ENCODE measurements at places on chromosomes 3 and 15.

DNA sequence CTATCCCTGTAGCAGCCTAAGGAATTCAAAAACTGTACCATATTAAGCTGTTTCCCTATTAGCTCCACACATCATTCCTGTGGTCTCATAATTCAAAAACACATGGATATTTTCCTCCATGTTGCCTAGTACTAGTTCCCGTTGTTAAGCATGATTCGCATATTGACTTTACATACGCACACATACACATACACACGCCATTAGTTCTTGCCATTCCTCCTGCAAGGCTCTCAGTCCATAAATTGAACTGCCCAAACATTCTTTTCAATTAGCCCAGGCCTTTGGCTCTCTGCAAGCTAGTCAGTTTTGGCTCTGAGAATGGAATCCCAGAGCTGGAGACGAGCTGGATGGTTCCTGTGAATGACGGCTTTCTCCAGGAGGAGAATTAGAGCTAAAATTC, 57.2 kb upstream of the RAD18 start:
- DNase-seq = no peak

GRCh38 chr3:168371846-168372245, 276.1 kb upstream of the GOLIM4 start:
- no peak for DNase-seq

- no peak for DNase-seq
These were observed 1.5 kb downstream of the ZNF639 start for GRCh38 chr3:179324270-179324754.

GRCh38 chr3:112671930-112672715, 31.2 kb upstream of the CCDC80 start:
- DNase-seq = no peak

GRCh38 chr3:54163441-54163840, 41.1 kb downstream of the CACNA2D3 start:
- no peak for DNase-seq

DNA sequence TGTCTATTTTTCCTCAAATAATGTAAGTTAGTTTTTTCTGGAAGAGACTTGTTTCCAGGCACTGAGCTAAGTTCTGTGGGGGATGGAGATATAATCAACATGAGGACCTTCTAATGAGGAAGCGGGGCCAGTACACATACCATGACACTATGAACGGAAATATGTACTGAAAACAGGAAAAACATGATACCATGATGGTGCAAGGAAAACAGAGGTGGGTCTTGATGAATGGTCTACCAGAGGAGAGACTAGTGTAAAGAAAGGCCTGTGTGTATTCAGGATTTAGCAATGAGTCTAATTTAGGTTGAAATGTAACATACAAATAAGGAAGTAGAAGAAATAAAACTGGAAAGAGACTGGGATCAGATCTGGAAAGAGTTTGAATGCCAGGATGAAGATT, 38.9 kb upstream of the TPRG1 start:
- no peak for DNase-seq

GRCh38 chr3:99418709-99419108, 219.7 kb upstream of the COL8A1 start:
- DNase-seq = no peak

DNA sequence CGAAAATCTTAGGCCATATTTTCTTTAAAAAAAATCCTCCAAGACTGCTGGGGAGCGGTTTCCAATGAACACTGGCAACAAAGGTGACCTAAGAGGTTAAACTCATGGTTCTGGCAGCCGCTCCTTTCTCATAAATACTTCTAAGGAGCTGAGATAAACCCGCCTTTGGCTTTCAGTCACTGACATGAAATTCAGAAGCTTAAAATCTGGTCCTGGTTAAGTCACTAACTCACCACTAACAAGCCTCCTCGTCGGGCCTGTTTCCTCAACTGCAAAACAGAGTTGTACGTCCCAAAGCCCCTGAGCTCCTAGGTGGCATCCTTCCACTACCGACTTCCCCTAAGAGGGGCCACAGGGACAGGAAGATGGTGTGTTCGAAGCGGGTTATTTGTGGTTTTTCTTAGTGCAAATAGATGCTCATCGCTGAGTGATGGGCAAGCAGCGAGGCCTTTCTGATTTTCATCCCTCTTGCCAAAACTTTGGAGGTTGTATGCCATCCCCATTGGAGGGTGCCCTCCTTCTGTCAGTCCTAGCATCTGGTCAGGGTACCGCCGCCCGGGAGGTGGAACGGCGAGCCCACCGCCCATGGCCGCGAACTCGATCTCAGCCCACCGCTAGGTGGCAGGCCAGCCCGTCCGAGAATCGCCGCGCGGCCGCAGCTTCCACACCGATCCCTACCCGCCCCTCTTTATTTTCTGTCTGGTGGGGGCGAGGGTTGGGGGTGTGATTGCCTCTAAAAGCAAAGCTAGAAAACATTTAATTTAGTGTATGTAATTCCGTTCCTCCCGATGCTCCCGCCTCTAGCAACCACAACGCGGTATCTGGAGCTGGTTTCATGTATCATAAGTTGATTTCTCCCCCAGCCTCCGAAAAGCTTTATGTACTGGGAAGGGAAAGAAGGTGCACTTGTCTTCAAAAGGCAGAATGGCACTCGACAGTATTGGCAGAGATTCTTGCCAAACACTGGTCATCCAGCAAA, 4.6 kb downstream of the BCL6 start:
- DNase-seq = peak; percentile 76

DNA sequence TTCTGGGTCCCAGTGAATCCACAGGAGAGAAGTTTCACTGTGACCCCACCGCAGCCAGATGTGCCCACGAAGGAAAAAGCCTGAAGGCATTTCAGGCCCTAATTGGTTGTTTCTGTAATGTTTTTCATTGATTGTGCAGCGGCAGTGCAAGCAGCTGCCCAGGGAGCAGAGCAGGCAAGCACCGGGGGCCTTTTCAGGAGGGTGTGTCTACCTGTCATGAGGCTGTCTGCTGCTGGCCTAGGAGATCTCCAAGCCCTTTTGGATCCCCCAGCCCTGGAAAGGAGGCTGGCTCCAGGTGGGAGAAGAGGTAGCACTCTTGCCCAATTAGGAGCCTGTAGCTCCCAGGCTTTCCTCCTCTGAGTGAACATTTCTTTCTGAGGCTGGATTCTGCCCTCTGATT, 108.8 kb downstream of the EPHB1 start:
- DNase-seq = no peak

- no peak for DNase-seq
These were observed 75.1 kb downstream of the B3GNT5 start for GRCh38 chr3:183328164-183328563.

DNA sequence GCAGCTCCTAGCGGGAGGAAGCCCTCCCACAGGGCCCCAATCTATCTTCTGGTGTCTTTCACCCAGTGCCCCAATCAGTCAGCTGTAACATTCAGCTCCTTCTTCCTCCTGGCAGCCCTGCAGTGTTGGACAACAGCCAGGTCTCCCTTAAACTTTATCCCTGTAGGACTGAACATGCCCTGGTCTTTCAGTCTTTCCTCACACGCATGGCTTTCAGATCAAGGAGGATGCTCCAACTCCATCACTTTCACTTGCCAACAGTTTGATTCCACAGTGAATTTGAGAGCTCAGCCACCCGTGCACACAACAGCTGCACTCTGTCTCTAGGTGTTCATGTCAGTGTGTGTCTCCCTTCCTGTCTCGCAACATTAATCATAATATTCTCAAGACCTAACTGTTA, 28.5 kb upstream of the LRRC34 start:
- peak; percentile 23 for DNase-seq

DNA sequence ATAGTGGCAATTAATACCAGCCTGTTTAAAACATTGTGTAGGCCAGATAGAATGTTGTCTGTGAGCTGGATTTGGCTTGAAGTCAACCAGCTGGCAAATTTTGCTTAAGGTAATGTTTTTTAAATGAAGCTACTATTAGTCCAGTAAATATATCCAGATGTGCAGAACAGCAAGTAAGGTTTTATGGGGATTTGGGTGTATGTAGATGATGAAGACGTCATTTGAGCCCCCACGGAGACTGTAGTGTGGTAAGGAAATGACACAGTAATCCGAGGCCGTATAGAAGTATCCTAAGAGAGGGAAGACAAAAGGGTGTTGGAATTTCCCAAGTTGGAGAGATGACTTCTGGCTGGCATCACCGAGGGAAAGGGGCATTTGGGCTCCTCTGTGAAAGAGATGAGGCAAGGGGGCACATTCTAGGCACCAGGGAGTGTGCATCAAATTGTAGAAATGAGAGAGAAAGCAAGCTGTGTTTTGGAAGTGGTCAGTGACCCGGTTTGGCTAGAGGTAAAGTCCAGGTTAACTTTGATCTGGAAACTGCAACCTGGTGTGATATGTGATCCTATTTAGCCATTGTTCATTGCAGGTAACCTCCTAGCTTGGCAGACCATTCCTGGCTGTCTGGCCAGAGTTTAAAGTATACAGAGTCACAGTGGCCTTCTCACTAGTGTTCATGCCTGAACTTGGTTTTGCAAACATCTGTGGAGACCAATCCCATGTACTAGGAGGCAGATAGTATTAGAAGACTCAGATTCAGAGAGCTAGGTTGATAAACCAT, 104.2 kb downstream of the ITPR1 start:
- DNase-seq = no peak

DNA sequence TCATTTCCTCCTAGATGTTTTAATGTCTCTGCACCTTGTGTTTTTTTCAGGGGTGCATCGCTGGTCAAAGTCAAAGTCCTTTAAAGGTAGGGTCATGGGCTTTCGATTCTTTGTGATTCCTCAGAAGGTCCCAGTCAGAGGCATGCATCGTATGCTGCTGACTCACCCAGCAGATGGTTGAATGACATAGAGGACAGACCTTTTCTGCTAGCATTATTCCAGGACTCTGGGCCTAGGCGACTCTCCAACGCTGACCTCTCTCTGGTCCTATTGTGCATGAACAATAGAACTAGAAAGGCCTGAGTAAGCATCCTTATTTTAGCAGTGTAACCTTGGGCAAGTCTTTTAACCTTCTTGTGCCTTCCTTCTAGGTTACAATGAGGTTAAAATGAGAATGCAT, 75.9 kb downstream of the DGKG start:
- no peak for DNase-seq

DNA sequence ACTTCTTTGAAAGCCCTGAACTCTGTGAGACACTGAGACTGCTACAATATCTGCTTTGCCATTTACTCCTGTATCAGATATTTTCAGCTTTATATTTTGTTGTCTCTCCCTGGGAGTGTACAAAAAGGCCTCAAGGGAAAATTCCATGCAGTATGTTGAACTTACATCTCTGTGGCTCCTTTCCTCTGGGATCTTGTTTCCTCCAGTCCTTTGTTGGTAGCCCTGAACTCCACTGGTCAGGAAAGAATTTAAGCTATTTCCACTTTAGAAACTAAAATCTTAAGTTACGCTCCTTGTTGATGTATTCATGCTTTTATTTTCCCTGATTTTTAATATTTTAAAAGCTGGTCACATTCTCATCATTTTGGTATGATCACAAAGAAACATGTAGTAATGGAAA, 277.9 kb downstream of the FHIT start:
- no peak for DNase-seq

- no peak for DNase-seq
These were observed 4.3 kb upstream of the MTFMT start for GRCh38 chr15:65033659-65034269.
